GM04503 (cell line): ENCODE measurements at places on chromosomes 5 and 9.

- DNase-seq = no peak
Observed at GRCh38 chr9:616694-617093, 224.8 kb upstream of the DMRT1 start.

DNA sequence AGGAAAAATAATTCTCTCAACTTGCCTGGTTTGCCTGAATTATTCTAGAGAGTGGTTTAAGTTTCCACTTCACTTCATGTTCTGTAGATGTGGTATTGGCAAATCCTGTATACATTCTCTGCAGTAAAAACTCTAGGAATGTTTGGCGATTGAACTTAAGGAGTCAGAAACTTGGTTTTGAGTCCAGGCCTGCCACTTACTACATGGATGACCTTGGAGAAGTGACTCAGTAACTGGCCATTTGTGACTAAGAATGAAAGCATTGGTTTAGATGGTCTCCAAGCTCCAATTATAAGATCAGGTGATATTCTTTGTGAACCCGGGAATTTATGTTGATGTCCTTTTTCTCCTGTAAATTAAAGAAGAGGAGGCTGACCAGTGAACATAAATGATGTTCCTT is 233.8 kb downstream of the GAS1 start:
- no peak for DNase-seq

GRCh38 chr9:35756275-35757225 is 2.5 kb upstream of the MSMP start:
- DNase-seq = no peak

DNA sequence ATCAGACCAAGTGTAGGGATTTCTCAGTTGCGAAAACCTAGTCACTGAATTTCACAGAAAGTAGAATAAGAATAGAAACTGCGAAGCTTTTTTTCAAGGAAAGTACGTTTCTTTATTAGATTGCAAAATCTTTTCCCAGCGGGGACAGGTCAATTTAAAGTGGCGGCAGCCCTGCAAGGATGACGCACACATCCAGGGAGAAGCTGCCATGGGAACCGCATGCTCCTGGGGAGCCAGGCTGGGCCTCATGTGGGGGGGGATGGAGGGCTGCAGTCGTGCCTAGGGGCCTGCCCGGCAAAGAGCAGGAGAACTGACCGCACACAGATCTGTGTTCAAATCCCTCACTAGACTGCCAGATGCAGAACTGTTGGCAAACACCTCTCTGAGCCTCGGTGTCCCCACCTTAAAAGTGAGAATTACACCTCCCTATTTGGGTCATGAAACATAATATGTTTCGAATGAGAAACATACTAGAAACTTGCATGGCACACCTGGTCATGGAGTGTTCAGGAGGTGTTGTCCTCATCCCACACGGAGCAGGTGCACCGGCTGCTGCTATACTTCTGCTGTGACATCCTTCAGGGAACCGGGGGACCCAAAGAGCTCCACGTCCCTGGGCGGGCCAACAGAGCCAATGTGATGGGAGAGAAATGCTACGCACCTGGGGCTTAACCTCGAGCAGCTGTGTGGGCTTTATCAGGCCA is 127.8 kb upstream of the PHYKPL start:
- DNase-seq = no peak

DNA sequence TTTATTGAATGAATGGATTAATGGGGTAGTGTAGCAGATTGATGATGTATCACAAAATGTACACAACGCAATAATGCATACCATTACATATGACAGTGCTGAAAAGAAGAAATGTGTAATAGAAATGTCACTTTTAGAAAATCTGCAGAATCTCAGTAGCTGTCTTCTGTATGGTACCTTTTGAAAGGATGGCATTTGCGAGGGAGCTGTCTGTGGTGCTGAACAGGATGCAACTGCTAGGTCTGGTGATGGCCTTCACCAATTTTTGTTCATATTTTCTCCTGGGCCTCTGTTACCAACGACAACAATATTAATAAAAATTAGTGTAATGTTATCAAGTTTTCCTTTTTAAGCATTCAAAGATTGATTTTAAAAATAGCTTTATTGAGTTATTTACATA is 36.2 kb upstream of the OTULIN start:
- peak; percentile 5 for DNase-seq

GRCh38 chr9:126112135-126112720 is 214.4 kb upstream of the MVB12B start:
- no peak for DNase-seq

DNA sequence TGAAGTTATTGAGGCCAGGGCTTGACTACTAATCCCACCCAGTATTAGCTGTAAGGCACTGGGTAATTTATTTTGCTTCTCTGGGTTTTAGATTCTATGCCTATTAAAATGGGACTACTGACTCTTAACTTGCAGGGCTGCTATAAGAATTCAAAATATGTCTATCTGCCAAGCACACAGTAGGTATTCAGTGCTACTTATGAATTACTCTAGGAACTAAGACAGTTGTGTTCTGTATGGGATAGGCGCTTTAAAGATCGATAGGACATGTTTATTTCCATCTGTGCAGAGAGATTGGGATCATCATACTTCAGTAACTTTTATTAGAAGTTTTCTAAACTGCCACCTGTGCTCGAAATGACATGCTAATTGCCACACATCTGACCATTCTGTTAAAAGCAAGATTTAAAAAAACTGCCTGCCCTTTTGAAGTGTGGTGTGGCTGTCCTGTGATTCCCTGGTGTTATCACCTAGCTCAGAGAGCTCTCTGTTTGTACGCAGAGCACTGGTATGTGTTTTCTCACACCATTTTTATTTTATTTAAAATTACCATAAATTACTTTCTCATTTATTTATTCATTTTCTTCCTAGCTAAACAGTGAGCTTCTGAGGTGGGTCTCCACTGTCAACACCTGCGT is 58.7 kb downstream of the FYB1 start:
- no peak for DNase-seq

DNA sequence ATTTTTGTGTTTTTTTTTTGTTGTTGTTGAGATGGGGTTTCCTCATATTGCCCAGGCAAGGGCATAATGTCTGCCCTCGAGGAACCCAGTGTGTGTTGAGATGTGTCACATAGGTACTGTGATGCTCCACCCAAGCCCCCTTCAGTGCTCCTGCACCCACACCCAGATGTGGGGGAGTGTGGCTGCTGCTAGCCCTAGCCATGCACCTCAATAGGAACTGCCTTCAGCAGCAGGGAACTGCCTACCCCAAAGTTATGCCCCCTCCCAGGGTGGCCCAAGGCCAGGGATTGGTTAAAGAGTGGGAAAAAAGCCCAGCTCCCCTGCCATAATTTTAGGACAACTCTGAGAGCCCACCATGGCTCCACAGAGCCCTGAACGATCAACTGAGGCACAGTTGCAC is 33.3 kb upstream of the EPB41L4B start:
- no peak for DNase-seq

DNA sequence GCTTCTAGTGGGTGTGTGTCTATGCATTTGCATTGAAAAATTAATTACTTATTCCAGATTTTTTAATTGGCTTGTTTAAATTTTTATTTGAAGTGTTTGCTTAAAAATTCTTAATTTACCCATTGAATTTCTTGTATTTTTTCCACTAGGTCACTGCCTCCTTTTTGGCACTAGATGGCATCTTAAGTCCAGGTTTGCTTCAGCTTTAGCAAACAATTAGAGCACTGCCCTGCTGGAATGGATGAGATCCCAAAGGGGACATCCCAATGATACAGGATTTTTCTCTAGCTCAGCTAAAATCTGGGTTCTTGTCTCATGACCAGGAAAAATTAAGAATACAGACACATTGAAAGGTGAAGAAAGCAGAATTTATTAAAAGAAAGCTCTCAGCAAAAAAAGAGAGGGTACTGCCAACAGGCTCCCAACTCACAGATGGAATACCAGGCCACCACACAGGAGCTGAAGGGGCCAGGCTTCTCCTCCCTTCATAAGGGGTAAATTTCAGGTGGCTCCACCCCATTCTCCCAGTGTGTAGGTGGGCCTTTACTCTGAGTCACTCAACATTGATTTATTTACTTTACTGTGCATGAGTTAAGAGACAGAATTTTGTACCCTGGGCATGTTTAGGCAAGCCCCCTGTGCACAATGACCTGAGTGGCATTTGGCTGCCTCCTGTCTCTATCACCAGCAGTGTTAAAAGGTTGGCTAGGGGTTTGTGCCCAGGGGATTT is 532.4 kb downstream of the ANXA1 start:
- peak; percentile 5 for DNase-seq

- DNase-seq = no peak
Observed at GRCh38 chr5:16238018-16238417, 58.4 kb upstream of the MARCHF11 start.

DNA sequence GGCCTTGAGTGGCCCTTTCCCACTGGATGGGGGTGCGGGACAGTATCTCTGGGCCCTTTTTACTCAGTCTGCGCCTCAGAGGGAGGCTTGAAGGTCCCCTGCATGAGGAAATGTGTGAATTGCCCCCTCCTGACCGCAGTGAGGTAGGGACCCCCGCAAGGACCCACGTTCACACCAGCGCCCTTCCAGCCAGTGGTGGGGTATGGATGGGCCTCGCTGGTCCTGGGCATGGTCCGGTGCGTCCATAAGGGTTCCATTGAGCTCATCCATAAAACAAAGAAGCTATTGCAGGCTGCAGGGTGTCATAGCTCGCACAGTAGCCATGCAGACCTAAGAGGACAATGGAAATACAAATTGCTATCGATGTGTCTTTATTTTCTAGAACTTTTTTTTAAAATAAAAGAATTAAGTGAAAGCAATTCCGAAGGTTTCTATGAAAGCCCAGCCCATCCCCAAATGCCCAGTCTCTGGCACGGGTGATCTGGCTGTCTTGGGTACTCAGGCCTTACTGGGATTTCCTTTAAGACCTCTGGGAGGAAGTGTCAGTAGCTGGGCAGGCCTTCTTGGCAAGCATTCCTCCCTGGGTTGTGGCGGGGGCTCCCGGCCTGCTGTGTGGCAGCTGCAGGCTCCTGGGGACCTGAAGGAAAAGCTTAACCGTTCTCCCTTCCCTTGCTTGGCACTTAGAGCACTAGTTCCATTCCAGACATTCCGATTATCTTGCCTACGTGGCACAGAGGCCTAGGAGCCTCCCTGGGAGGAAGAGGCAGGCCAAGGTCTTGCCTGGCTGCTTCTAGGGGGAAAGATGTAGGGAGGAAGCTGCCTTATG is 1.5 kb upstream of the SEMA5A start:
- DNase-seq = peak; percentile 75

DNA sequence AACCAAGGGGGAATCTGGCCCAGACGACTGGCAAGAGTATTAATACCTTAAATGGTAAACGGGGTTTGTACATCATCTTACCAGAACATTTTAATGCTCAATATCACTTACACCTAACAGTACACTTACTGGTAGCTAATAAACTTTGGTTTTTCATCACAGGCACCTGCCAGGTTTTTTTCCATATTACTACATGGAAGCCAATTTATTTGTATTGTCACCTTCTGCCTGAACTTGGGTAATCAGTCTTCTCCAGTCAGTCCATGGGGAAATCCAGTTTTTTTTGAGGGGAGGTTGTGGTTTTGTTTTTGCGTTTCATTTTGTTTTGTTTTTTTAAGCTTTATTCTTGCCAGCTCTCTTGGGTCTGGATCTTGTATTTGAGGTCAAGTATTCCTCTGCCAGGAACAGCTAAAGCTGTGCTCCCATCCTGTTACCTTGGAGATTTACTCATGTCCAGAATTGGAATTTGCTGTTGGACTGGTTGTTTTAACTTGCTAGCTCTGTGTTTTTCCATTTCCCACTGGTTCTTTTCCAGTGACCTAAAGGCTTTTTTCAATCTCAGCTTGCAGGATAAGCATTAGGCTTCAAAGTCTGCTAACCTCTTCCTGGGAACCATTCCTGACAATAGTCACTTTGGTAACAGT is 11.1 kb upstream of the NADK2 start:
- peak; percentile 37 for DNase-seq

GRCh38 chr9:97524424-97524823 is 23.0 kb downstream of the TMOD1 start:
- DNase-seq = no peak

- DNase-seq = no peak
Observed at GRCh38 chr5:180611140-180611850, 20.0 kb upstream of the SCGB3A1 start.

DNA sequence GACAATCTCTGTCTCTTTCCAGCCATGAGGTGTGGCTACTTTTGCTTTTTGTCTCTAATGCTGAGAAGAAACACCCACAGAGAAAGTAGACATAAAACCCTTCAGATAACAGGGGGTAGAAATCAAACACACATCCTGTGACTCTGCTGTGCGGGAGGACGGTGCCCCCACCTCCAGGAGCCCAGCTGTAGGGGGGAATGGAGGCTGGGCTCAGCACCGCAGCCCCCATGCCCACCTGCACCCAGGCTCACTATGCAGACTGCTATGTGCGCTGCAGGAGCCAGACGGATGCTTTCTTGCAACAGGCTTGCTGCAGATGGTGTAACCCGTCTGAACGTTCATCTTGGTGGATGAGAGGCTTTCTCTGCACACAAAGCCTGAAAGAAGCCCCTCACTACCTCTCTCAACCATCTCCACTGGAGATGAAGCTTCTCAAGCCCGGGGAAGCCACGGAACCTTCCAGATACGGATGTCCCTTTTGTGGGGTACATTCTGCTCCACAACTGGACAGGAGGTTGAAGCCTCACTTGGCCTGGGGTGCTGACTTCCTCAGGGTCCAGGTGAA is 207.2 kb downstream of the GADD45G start:
- no peak for DNase-seq

DNA sequence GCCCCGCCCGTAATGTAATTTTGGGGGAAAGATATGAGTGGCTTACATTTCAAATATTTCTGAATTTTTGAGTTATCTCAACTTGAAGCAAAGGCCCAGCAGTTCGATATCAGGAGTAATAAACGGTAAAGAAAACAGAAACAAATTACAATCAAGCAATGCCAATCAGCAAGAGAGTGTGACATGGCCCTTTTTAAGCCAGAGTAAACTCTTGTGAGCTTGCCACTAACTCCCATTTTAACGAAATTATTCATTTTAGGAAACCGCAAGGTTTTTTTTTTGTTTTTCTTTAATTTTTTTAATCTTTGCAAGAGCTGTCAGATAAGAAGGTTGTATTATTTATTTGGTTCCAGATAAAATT is 17.6 kb upstream of the CDK7 start:
- DNase-seq = no peak

GRCh38 chr9:69168709-69169217 is 5.3 kb upstream of the TJP2 start:
- DNase-seq = no peak

DNA sequence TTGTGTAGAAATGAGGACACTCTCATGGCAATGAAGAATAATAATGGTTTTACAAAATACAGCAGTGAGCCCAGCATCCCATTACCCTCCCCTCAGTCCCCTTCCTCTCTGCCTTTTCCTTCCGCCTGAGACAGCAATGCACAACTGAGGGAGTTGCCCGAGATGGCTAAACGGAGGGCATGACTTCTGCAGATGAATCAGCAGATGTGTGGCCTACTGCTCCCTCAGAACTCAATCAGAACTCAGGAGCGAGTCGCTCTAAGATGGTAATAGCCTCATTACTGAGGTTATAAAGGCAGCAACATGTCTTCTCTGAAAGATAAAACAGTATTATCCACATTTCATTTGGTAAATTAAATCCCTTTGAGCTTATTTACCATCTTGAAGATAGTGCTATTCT is 326.6 kb downstream of the ENC1 start:
- no peak for DNase-seq

GRCh38 chr5:26192486-26192885 is 845.9 kb downstream of the CDH9 start:
- no peak for DNase-seq

GRCh38 chr5:6574111-6574510 is 58.7 kb downstream of the NSUN2 start:
- no peak for DNase-seq

- DNase-seq = no peak
Observed at GRCh38 chr5:82355496-82355895, 77.3 kb upstream of the RPS23 start.
